ENCODE measurements at places on chromosomes 12 and 14. TPM values are rescaled to one million over a fixed set of nuclear protein-coding genes. Genes with fewer than 3 reads are reported as not detected.

GRCh38 chr14:65250162-65250495 lies 147.8 kb upstream of the MAX start:
- H3K4me1 ChIP-seq = no peaks in the 10 kb centered on the region
- no peaks in the 10 kb centered on the region for H3K36me3 ChIP-seq
- no peak overlapping the region for H3K4me3 ChIP-seq
- no peak for DNase-seq

The ARG2 gene
- 1.2 TPM for total RNA-seq

DNA sequence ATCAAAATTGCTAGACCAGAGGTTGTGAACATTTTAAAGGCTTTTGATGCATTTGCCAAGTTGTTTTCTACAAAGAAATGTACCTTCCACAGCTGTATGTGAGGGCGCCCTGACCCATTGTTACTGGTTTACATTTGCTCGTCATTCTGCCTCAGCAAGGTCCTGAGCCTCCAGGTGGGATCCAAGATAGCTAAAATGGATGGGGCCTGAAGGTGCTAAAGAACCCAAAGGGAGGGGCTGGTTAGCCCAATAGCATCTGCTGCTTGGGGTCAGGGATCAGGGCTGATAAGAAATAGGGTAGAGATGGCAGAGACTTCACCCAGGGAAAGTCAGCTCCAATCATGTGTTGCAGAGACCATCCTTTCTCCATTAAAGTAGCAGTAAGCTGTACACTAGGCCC lies 43.1 kb downstream of the GALNT16 start:
- no peak overlapping the region for H3K4me3 ChIP-seq
- no peaks in the 10 kb centered on the region for H3K36me3 ChIP-seq
- no peaks in the 10 kb centered on the region for H3K27me3 ChIP-seq
- no peak overlapping the region for H3K27ac ChIP-seq

GRCh38 chr14:102182936-102183619 lies 43.4 kb downstream of the WDR20 start:
- DNase-seq = no peak
- H3K4me1 ChIP-seq = peaks cover 89% of the 10 kb centered on the region
- H3K4me3 ChIP-seq = no peak overlapping the region
- no peak overlapping the region for H3K27ac ChIP-seq

The TMEM63C gene
- 0.63 TPM for total RNA-seq

DNA sequence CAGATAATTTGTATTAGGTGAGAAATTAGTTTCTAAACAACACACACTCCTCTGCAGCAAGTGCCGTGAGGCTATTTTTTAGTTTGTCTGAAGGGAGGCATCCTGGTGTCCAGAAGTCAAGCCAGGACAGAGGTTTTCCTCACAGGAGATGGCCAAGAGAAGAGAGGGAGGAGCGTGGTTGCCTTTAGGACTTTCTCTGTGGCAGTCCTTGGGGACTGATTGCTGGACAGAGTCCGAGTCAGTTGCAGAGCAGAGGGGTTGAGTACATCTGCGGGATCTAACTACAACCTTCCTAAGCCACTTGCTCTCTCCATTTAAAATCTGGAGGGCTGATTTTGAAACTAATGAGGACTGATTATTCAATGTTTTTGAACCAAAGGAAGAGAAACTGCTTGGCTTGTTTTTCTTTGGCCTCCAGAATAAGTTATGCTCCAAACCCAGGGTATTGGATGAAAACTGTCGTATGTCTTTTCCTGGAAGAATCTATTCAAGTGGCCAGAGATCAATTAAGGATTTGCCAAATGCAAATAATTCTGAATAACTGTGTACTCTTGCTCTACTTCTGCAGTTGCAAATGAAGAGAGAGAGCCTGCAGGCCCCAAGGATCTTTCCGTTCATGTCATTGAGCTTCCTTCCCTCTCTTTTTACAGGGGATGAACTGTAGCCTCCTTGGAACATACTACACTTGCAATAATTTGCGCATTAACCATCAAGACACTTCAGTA lies 1.2 kb downstream of the SLCO1C1 start:
- H3K36me3 ChIP-seq = no peaks in the 10 kb centered on the region
- H3K27me3 ChIP-seq = no peaks in the 10 kb centered on the region
- H3K4me1 ChIP-seq = no peaks in the 10 kb centered on the region
- H3K4me3 ChIP-seq = peak overlapping the region; percentile 46

Measured in left ventricle myocardium inferior (tissue), 1 donor.